Kidney glomerular epithelial cell (primary cell): ENCODE measurements at places on chromosomes 11 and 22.

DNA sequence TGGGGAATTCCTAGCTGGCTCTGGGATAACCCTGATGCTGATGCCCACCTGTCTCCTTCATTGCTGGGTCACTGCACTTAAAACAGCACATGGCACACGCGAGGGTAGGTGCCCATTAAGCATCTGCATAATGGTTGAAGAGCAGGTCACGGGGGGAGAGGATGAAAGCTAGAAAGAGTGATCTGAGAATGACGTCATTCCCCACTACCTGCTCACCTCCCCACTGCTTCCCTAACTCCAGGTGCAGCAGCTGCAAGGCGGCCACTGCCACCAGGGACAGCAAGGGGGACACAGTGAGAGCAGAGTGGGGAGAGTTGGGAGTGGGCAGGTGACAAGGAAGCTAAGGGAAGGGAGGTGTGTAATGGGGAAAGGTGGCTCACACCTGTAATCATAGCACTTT, 27.0 kb downstream of the ADA2 start:
- DNase-seq, result no peak

DNA sequence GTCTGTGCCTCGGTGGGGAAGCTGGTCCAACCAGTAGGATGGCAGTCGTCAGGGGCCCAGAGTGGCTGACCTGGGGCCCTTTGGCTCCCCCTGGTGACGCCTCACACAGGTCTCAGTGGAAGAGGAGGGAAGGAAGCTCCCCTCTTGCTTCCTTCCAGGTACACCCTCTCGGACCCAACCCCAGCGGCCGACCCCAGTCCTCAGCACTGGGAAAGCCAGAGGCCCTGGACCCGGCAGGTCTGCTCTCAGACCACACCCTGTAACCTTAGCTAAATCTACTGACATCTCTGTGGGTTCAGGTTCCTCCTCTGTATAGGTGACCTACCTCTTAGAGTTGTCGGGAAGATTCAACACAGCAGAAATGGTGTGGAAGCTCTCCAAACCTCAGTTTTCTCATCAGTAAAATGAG, 3.4 kb upstream of the SCUBE1 start:
- peak; percentile 0 for DNase-seq

- DNase-seq, result no peak
Measured at GRCh38 chr11:75105462-75105925, 8.8 kb upstream of the OR2AT4 start.

- DNase-seq, result peak; percentile 19
Measured at GRCh38 chr22:45163099-45163450, 650 bp upstream of the NUP50 start.

GRCh38 chr22:23708270-23708669, 17.5 kb downstream of the RGL4 start:
- no peak for DNase-seq

DNA sequence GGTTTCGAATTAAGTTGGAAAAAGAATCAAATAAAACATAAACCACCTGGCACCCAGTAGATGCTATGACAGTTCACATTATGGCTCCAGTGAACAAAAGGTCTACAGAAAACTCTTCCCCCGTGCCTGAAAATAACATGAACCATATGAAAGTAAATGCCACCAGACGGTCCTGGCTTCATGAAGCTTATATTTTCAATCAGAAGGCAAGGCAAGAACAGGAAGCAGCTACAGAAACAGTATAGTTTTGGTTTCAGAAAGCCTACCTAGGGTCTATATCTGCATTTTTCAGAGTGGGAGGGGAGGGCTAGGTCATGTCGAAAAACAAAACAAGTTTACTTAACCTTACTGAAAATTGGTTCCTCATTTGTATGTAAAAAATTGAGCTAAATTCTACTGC, 9.8 kb downstream of the RAB30 start:
- no peak for DNase-seq

DNA sequence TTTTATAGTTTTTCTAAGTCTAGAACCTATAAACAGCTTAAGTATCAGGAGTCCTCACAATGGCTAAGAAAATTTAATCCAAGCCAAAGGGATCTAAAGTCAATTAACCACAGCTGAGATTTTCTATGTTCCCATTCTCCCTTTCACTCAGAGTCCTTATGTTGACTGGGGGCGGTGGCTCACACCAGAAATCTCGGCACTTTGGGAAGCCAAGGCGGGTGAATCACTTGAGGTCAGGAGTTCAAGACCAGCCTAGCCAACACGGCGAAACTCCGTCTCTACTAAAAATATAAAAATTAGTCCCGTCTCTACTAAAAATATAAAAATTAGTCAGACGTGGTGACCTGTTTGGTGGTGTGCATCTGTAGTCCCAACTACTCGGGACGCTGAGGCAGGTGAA, 6.9 kb downstream of the RDX start:
- no peak for DNase-seq

GRCh38 chr22:38864361-38865191, 7.4 kb downstream of the CBX6 start:
- no peak for DNase-seq

- peak; percentile 62 for DNase-seq
Measured at GRCh38 chr11:17221968-17222367, 14.2 kb upstream of the PIK3C2A start.
